ENCODE measurements at places on chromosomes 5 and 9.

- no peak for DNase-seq
Measured at GRCh38 chr5:163976696-163977095, 471.3 kb downstream of the MAT2B start.

- no peak for DNase-seq
Measured at GRCh38 chr9:127245637-127246164, 18.9 kb upstream of the GARNL3 start.

DNA sequence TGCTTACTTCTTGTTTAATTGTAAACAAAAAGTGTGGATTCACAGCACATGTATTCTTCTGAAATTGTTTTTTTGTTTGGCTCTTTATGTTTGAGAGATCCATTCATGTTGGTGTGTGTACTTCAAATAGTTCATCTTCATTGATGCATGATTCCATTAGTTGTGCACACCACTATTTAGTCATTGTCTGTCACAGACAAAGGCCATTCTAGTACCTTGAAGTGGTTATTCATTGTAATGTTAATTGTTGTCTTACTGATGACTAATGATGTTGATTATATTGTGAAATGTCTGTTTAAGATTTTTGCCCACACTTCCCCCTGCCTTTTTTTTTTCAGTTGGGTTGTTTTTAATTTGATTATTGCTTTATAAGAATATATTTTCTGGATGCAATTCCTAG is 391.3 kb downstream of the DIRAS2 start:
- DNase-seq, result no peak

DNA sequence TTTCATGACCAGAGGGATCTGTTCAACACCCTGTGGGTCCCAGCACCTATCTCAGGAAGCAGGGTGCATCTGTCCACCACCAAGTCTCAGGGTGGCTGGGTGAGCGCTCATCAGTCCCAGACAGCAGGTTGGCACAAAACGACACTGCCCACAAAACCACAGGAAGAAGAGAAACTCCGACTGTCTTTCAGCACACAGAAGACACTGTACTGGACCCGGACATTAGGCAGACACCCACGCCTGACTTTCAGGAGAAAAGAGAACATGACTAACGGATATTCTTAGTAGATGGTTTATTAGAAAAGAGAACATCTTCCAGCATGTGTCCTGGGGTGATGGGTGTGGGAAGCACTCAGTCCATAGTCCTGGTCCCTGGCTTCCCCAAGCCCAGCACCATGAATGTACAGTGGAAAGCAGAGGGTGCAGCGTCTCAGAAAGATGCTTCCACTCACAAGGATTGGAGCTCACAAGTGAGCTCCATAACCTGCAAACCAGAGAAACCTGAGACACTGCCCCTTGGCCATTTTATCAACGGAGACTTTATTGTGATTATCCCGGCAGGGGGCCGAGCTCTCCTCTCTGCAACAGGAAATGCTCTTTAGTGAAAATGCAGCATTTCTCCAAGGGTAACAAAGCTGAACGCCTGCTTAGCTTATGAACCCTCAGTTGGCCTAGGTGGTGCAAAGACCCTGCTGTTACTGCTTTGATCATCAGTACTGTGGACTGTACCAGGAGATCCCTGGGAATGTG is 35.8 kb upstream of the LCP2 start:
- no peak for DNase-seq

- DNase-seq, result no peak
Measured at GRCh38 chr9:82367016-82367415, 378.4 kb downstream of the SPATA31D1 start.

DNA sequence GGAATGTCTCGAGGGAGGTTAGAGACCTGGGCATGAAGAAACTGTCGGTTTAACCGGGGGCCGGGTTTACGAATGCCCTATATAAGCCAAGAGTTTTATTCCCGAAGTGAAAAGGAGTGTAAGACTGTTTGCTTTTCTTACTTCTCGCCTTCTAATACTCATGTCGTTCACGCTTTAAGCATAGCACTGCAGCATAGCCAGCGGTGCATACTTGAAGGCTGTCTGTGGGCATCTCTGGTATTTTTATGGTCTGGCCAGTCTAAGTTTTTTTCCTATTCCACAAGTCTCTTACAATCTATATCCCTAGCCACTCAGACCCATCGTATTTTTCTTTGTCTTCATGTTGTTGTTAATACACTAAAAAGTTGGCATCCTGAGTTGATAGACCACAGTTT is 1.2 kb downstream of the UHRF2 start:
- no peak for DNase-seq

- no peak for DNase-seq
Measured at GRCh38 chr9:100307080-100307479, 45.7 kb downstream of the TEX10 start.

GRCh38 chr5:122870219-122870856 is 24.9 kb downstream of the SNX24 start:
- no peak for DNase-seq

- DNase-seq, result no peak
Measured at GRCh38 chr9:35306283-35306682, 144.5 kb downstream of the UNC13B start.

DNA sequence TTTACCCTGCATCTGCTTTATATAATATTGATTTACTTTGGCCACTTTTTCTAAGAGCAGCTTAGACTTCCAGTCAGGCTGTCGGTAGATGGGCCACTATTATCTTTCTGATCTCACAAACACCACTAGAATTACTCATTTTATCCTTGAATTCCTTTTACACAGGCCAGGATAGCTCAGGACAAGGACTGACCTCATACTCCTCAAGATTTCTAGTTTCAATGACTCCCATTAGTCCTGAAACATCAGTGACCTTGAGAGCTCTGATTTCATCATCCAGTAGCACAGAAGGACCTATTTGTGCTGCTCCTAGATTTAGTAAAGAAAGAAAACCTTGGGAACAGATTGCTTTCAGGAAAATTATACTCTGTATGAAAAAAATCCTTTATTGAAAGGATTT is 727.9 kb upstream of the PTPRD start:
- no peak for DNase-seq

DNA sequence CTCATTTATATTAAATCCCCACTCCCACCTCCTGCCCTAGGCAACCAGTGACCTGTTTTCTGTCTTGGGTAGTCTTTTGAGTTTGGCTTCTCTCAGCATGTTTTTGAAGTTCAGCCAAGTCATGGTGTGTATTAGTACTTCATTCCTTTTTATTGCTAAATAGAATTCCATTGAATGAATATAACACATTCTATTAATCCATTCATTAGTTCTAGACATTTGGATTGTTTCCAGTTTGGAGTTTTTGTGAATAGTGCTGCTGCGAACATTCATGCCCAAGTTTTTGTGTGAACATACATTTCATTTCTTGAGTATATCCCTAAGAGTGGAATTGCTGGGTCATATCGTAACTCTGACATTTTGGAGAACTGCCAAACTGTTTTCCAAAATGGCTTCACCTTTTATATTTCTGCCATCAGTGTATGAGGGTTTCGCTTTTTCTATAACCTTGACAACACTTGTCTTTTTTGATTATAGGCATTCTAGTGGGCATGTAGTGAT is 2.7 kb downstream of the ZNF346 start:
- DNase-seq, result no peak

GRCh38 chr9:5321058-5321457 is 16.5 kb upstream of the RLN2 start:
- DNase-seq, result no peak

- DNase-seq, result no peak
Measured at GRCh38 chr5:89478851-89479250, 595.9 kb upstream of the MEF2C start.

DNA sequence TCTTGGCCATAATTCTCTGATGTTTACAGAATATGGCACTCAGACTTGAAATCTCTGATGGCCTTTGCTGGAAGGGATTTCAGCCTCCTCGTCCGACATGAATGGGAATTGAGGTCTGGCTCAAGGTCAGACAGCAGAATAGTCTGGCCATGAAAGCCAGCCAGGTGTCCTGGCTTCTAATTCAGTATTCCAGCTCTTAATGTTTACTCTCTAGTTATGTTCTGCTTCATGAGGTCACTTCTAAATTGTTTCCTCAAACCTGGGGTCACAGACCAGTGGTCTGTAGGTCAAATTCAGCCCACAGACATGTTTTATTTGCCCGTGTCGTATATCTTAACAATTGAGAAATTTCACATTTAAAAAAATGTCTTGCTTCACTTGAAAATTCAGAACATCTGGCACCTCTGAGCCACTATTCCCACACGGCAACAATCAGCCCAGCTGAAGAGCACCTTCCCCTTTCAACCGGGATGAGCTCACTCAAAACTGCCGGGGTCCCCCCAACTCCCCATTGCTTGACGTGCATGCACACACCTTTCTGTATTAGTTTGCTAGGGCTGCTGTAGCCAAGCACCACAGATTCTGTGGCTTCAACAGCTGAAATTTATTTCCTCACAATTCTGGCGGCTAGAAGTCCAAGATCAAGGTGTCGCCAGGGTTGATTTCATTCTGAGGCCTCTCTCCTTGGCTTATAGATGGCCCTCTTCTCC is 243.5 kb downstream of the ENC1 start:
- DNase-seq, result no peak

GRCh38 chr9:74963056-74963455 is 10.3 kb upstream of the C9orf40 start:
- DNase-seq, result no peak

GRCh38 chr5:133967698-133968203 is 674 bp downstream of the C5orf15 start:
- no peak for DNase-seq

- DNase-seq, result no peak
Measured at GRCh38 chr9:79221084-79221483, 350.7 kb upstream of the TLE4 start.

GRCh38 chr9:6959270-6960000 is 201.7 kb downstream of the KDM4C start:
- no peak for DNase-seq

DNA sequence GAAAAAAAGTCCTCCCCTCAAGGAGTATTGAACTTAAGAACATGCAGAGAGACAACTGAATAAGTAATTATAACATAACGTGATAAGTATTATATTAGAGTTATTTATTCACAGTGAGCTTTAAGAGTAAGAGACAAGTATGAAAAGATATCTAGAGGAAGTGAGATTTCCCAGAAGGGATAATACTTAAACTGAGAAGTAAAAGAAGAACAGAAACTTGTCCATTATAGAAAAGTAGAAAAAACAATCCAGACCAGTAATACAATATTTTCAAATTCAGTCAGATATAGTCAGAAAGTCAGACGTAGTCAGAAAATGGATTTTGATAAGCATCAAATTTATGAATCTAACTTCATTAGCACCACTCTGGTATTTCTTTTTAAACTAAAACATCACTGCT is 613.0 kb upstream of the CCNG1 start:
- DNase-seq, result no peak

DNA sequence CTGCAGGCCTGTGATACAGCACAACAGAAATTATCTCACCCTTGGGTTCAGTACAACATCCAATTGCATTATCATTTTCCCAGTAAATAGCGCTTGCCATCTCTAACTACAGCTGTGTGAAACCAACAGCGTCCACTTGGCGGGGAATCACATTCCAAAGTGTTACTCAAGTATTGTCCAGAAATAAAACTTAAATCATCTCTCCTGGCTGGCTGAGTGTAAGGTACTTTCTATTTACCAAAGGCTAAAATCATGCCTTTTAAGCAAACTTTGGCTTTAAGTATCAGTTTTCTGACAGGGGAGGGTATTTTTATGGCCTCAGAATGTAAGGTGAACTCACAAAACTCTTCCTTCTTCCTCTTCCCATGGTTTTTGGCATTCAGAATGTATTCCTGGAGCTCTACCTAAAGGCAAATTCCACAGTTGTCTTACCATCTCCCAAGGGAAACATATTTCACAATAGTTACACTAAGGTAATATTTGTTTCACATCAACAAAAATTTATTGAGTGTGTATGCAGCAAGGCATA is 205.6 kb upstream of the MPDZ start:
- DNase-seq, result no peak

DNA sequence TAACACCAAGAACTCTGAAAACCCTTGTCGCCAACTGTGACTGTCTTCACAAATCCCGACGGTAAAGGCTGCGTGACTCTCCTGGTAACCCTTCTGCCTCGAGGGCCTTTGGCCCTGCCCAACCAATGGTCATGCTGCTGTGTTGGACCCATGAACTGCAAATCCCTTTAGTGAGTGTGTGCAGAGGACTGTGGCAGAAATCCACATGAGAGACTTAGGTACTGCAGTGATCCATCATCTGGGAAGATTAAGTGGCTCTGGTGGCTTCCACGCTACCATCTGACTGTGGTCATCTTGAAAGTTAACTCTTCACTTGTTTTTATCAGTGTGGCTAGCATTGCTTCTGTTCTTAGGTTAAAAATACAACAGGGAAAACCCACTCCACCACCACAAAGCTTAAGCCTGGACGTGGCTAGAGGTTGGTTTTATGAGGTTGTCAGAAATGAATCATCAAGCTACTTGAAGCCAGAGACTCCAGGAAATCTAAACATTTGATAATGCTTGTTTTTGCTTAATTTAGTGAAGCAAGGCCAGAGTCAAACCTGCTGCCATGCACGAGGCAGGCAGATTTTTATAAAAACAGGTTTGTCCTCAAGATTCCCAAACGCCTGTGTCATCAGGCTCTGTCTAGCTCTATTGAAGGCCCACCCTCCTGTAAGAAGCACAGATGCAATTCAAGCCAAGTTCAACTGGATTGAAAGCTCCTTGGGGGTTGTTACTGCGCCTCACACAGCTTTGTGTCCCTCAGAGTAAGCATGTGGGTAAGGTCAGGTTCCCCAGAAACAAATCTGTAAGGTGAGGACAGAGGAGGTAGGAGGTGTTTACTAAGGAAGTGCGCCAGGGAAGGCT is 52.7 kb upstream of the ERCC6L2 start:
- no peak for DNase-seq

GRCh38 chr9:89891221-89891590 is 286.4 kb downstream of the GADD45G start:
- no peak for DNase-seq

GRCh38 chr9:128995791-128996190 is 32.3 kb downstream of the SH3GLB2 start:
- DNase-seq, result no peak

DNA sequence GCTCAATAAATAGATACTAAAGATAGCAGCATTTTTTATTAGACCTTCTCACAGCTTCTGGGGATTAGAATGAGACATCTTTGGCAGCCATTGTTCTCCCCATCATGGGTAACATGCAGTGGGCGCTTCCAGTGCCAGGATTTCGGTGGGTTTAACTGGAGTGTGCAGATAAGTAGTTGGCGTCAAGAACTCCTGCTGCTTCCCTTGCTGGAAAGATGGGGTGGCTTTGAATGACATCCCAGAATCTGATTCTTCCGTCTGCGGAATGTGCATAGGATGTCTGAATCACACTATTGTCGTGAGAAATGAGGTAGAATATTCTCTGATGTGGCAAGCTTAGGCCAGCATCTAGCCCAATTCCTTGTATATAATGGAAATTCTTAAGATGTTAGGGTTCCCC is 7.3 kb downstream of the SFXN1 start:
- no peak for DNase-seq

DNA sequence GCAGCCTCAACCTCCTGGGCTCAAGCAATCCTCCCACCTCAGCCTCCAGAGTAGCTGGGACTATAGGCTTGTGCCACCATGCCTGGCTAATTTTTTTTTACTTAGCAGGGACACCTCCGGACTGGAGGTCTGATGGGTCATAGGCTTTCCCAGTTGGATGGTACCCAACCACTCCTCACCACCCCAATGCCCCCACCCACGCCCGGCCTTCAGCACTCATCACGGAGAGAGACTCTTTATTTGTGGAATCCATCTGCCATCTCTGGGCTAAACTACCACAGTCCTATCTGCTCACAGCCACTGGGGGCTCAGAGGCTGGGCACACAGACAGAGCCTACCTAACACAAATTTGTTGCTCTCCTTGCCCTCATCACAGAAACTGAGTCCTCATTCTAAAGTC is 58.3 kb upstream of the STXBP1 start:
- DNase-seq, result no peak

All from esophagus squamous epithelium (tissue), 5 donors.